Naive thymus-derived CD8-positive, alpha-beta T cell (primary cell): ENCODE measurements at places on chromosomes 5 and 9. TPM values are rescaled to one million over a fixed set of nuclear protein-coding genes. Genes with fewer than 3 reads are reported as not detected.

Gene PLCXD3
- not detected for total RNA-seq

Gene FAT2
- total RNA-seq = not detected

Gene ADGRV1
- 0.08 TPM for total RNA-seq

Gene GEMIN5
- 16.3 TPM for total RNA-seq

Gene NKD2
- total RNA-seq = not detected

DNA sequence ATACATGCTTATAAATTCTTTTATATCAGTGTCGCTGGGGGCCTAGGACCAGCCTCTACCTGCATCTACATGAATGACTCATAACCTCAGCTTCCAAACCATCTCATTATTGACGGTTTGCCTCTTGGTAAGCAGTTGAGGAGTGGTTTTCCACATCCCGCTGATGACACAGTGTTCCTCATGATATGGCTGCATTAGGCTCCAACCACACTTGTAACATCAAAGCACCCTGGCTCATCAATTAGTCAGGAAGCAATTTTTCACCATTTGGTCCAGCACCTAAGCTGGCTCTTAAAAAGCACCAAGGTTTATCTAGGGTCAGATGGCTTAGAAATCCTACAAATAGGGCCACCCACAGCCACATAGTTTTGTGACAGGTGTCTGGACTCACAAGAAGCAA, 402.4 kb downstream of the ARHGEF28 start:
- DNase-seq = no peak

- DNase-seq = peak; percentile 16
Measured at GRCh38 chr9:93600504-93600903, 24.1 kb downstream of the PHF2 start.

DNA sequence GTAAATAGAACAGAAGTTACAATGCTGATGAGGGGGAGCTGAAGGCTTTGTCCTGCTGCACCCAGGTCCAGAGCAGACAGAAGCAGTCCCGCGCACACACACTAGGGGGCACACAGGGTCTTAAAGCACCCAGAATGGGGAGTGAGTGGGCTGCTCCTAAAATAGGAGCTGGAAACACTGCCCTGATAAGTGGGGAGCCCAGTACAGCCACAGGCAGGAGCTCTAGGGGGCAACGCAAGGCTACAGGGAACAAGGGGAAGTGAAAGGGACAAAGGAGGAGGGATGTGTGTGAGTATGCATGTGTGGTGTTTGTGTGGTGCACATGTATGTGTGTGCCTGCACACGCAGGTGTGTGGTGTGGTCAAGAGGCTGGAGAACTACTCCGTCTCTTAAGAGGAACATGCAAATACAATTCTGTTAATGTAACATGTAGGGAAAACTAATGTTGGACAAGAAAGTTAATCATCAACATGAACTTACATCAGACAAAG, 191.5 kb downstream of the ROR2 start:
- DNase-seq = no peak

DNA sequence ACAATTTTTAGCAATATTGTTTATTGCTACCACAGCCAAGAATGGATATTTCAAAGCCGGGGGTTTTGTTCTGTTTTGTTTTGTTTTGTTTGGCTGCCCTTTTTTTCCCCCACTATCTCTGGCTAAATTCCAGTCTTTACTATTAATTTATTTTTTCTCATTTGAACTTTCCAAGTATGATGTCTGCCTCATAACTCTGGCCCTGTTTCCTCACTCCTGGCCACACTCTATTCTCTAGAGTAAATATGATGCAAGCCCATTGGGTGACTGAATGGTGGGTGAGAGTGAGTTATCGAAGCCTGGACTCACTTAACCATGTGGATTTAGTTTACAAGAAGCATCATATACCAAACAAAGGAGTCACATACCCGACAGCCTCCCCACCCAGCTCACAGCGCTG, 41.9 kb downstream of the WDR36 start:
- DNase-seq = no peak

DNA sequence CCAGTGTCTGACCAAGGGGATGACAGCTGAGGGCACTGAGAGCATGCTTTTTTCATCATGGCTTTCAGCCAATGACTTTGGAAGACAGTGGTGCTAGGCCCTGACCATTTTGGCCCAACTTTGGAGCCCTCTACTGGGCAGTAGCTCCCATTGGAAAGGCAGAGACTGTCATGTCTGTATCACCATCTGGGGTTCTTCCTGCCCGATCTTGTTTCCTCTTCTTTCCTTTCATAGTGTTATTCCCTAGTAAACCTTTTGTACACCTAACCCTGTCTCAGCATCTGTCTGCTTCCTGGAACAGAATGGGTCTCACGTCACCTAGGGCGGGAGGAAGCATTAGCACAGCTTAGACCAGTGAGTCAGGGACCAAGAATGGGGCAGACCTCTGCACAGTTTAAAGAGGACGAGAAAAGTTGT, 97.4 kb upstream of the MAST4 start:
- DNase-seq = no peak

DNA sequence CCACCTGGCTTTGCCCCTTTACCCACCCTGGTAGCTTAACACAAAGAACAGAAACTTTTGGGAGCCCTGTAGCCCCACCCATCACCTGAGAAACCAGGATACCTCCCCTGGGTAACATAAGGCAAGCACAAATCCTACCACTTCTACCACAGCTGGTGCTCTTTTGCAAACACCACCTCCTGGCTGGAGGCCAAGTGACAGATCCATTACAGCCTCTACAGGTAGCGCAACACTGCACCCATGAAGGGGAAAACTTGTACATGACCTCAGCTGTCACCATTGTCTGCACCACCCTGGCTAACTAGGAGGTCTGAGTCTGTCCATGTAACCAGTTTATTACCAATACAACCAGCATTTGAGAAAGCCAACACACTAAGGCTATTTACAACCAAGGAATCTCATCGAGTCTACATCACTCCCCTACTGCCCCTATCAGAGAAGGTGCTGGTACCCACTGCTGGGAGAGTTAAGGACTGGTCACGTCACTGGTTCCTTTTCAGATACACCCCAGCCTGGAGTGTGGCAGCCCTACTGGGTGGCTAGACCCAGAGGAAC, 128.6 kb downstream of the PJA2 start:
- no peak for DNase-seq

- DNase-seq = no peak
Measured at GRCh38 chr9:116928884-116929283, 241.8 kb downstream of the TRIM32 start.

- no peak for DNase-seq
Measured at GRCh38 chr5:54785729-54786591, 199.4 kb downstream of the ESM1 start.

DNA sequence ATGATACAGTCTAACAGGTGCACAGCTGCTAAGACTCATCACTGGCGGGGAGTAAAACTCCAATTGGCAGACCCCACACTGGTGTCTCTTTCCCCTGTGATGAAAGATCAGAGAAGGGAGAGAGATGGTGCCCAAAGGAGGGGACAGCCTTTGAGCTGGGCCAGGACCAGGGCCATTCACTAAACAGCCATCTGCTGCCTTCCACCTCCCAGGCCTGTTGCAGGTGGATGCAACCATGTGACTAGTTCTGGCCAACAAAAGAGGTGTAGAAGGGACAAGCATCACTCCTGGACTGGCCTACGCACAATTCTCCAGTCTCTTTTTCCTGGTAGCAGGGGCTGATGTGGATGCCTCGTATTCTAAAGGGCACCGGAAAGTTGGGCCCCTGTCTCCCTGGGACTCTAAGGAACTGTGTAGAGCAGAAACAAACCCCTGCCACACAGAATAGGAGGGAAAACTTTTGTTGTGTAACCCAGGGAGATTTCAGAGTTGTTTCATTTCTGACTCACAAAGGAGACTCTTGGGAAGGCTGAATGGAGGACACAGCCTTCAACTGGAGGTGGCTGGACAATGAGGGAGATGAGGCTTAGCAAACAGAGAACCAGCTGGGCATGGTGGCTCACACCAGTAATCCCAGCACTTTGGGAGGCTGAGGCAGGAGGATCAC, 26.9 kb downstream of the TNIP1 start:
- DNase-seq = no peak

GRCh38 chr5:77232574-77233358, 22.3 kb downstream of the PDE8B start:
- DNase-seq = no peak

- DNase-seq = no peak
Measured at GRCh38 chr9:89532478-89532877, 34.6 kb upstream of the SEMA4D start.

GRCh38 chr5:58902765-58903164, 319.9 kb downstream of the RAB3C start:
- DNase-seq = no peak

GRCh38 chr5:34656001-34656699, at the start of gene RAI14:
TSS of gene RAI14 (plus strand) at chr5:34656328. CDS start at chr5:34686920, 30,592 bp downstream.
- peak; percentile 16 for DNase-seq

DNA sequence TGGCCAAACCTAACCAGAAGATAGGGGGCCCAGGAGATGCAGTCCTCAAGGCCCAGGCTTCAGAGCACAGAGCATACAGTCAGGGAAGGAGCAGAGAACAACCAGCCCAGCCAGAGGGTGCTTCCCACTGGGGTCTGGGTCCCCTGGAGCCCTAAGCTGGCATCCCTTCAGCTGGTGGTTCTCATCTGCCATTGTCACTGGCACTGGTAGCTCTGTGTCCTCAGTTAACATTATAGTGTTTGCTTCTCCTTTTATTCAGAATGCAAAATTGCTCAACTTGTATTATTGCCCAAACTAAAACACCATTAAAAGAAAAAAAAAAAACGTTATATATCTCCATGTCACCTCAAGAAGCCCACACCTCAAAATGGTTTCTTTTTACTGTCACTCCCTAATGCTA, 219.2 kb downstream of the ENC1 start:
- DNase-seq = no peak

- no peak for DNase-seq
Measured at GRCh38 chr5:14146725-14147124, 3.6 kb downstream of the TRIO start.

GRCh38 chr9:121326130-121326838, 43.8 kb downstream of the STOM start:
- no peak for DNase-seq

DNA sequence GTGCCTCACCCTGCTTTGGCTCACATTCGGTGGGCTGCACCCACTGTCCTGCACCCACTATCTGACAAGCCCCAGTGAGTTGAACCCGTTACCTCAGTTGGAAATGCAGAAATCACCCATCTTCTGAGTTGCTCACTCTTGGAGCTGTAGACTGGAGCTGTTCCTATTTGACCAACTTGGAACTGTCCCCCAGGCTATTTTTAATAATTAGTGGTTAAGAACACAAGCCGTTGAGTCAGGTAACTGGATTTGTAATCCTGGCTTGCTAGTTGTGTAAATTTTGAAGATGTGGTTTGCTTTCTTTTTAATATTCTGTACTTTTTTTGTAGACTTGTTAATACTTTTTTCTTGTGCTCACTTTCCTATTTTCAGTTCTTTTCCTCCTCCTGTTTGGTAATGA, 81.2 kb downstream of the CNTLN start:
- DNase-seq = no peak

GRCh38 chr9:91939978-91940377, 10.1 kb downstream of the ROR2 start:
- DNase-seq = no peak

DNA sequence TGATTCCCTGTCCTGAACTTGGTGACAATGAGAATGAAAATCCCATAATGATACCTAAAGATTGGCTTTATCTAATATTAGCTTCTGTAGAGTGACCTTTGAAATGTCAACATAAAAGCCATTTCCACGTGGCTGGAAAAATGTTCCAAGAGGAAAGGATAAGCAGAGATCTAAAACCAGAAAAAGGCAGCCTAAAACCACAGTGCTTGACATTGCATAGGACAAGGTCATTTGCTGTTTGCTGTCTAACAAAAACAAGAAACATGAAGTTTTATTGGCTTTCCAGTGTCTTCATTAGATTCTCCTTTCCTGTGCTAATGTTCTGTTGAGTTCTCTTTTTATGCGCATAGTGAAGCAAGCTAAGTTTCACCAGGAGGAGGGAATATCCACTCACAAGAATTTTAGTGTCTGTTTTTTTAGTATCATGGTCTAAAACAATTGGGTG, 44.6 kb downstream of the CPEB4 start:
- DNase-seq = no peak

GRCh38 chr5:133163839-133164238, 112.0 kb downstream of the HSPA4 start:
- no peak for DNase-seq

DNA sequence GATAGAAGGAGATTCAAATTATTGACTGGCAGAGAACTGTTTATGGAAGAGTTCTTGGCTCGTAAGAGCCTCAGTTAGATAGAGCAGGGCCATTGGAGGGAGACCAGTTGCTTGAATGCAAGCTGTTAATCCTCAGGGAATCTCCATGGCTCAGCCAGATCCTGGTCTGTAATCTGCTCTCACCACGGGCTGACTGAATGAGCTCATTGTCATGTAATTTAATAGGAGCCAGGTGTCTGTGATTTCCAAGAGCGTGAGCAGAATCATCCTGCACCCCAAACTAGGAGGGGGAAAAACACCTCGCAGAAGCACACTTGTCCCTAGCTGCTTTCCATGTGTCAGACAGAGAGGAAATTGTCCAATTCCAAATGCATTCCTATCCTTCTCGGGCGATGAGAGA, 19.1 kb upstream of the KCNMB1 start:
- DNase-seq = no peak
